Fibroblast of skin of scalp (primary cell): ENCODE measurements at places on chromosomes 7 and 10.

DNA sequence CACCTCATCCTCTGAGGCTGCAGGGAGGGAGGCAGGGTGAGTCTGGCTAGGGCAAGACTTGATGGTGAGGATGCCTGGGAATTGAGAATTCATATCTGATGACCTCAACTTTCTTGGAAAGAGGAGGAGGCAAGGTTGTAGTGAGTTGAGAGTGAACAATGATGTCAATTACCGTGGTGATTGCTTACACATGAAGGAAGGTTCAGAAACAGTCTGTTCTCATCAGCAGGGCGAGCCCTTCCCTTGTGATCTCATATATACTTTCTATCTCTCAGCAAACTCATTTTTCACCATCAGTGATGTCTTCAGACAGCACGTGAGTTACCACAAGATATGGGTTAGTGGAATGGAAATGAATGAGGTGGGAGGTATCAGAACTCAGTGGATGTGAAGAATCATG, 20.1 kb upstream of the COL13A1 start:
- no peak for DNase-seq

DNA sequence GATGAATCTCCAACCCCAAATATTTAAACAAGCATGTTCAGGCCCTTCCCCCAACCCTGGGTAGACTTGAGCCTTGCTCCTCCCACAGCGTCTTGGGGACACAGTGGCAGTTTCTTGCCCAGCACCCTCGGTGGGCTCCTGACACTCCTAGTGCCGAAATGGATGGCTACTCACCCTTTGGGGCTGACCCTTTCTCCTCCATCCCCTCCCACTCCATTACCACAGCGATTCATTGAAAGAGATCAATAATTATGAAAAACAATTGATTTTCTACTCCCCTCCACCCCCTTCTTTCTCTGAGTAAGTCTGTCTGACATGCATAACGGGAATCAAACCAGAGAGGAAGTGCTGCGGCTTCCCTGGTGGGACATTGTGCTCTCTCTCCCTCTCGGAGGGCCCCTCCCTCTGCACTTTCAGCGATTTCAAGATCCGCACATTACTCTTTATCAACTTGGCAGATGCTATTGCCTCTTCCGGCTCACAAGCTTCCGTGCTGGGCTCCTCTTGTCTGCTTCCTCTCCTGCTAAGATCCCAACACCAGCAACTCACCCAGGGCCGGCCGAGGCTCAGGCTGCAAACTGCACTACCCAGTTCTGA, 79.0 kb upstream of the PLXNA4 start:
- peak; percentile 53 for DNase-seq

GRCh38 chr7:1298931-1299885, 66.5 kb downstream of the UNCX start:
- DNase-seq: no peak

DNA sequence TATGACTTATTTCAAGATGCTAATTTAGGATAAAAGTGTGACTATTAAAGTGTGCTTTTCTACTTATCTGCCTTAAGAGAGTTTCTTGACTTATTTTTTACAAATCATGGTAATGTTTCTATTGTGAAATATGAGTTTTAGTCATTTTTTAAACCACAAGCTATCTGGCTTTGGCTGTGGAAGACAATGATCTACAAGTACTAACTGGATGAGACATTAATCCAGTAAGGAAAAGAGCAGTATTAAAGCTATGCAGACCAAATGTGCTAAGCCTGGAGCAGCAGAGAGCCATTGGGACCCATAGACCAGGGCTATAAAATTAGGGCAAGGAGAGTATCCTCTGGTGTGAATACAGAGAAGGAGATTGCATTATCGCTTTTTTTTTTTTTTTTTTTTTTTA, 92.4 kb downstream of the SEMA3A start:
- DNase-seq: peak; percentile 35

- no peak for DNase-seq
Observed at GRCh38 chr7:19585761-19586160, 123.1 kb downstream of the POLR1F start.

- no peak for DNase-seq
Observed at GRCh38 chr10:34205452-34205851, 609.6 kb downstream of the PARD3 start.

DNA sequence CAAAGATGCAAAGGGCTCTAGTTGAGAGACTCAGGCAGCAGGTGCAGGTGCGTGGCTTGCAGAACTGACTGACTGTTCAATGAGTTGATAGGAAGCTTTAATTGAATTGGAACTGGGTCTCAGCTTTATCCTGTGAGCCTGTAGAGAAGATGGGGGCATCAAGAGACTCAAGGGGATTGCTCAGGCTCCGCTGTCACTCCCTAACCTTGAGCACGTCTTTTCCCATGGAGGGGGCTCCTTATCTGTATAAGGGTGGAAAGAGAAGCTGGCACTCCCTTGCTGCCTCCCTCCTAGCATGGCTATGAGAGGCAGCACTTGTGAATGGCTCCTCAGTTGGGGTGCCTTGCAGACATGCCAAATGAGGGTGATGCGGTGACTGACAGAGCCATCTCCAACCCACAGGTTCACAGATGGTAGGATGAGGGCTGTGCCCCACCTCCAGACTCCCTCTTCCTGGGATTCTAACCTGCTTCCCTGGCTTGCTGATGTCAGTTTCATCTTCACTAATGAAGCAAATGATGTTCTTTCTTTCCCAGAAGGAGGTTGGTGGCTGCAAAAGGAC, 12.4 kb upstream of the PLEKHA1 start:
- DNase-seq: no peak

DNA sequence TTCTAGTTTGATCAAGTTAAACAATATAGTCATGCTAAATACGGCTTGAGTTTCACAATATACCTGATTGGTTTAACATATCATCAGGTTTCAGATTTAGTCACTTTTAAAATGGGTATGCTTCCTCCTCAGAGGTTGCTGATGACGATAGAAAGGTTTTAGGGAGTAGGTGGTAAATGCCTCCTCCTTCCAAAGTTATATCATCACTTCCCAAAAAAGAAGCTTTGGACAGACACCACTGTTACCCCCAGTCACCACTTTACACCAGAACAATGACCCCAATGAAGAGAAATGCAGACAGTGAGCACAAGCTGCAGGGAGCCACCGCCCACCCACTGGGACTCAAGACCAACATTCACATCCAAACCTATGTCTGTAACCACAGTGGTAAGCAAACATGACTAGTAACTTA, 244.6 kb downstream of the SORCS1 start:
- DNase-seq: no peak

GRCh38 chr10:43226441-43226840, 40.4 kb downstream of the RASGEF1A start:
- no peak for DNase-seq

GRCh38 chr7:35024298-35024697, 13.0 kb downstream of the DPY19L1 start:
- DNase-seq: no peak

DNA sequence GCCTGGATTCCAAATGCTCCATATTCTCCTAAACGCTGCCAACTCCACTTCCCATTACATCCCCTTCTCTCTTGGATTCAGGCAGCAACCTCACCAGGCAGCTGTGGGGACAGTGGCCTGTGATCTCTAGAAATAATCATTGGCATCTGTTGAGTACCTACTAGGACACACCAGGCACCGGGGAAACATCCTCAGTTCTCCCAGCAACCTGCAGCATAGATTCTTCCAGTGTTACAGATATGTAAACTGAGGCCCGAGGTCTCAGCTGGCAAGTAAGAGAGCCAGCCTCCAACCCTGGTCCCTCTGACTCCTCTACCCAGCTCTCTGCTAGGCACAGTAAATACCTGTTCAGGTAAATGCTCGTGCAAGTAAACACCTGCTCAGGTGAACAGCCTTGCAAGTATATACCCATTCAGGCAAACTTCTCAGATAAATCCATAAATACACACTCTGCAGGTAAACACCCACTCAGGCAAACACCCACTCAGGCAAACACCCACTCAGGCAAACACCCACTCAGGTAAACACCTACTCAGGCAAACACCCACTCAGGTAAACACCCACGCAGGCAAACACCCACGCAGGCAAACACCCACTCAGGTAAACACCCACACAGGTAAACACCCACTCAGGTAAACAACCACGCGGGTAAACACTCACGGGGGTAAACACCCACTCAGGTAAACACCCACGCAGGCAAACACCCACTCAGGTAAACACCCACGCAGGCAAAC, 18.7 kb downstream of the ASB13 start:
- DNase-seq: no peak
